ENCODE measurements at places on chromosomes 7 and 10.

GRCh38 chr10:123606006-123606405 is 60.1 kb upstream of the GPR26 start:
- DNase-seq = no peak

- peak; percentile 92 for DNase-seq
Measured at GRCh38 chr7:5557920-5558401, 134.3 kb upstream of the TNRC18 start.

DNA sequence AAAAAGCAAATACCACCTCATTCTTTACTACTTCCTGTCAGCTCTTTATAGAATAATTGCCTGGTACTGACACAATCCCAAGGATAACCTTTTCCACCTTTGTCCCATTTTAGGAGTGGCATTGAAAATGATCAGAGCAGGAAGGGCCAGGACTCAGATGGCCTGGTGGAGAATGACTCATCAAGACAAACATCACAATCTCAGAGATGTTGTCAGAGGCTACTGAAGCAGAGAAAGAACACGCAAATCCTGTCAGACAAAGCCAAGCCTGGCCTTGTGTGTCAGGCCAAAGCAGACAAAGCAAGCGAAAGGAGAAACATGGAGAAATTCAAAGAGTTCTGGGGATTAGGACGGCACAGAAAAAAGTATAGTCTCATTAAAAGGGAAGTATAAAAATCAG is 40.9 kb downstream of the NSUN6 start:
- no peak for DNase-seq

GRCh38 chr10:86681722-86682386 is 13.5 kb downstream of the LDB3 start:
- no peak for DNase-seq

GRCh38 chr10:129108994-129109393 is 358.0 kb upstream of the MGMT start:
- no peak for DNase-seq

DNA sequence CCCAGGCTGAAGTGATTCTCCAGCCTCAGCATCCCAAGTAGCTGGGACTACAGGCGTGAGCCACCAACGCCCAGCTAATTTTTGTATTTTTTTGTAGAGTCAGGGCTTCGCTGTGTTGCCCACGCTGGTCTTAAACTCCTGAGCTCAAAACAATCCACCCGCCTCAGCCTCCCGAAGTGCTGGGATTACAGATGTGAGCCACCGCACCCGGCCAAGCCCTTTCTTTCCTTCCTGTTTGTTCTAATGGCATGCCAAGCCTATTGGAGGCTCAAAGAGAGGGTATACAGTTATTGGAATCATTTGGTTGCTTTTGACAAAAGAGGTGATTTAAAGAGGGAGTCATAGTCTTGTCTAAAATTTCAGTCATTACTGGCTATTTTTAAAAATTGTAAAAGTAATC is 46.0 kb upstream of the TRIM8 start:
- no peak for DNase-seq

DNA sequence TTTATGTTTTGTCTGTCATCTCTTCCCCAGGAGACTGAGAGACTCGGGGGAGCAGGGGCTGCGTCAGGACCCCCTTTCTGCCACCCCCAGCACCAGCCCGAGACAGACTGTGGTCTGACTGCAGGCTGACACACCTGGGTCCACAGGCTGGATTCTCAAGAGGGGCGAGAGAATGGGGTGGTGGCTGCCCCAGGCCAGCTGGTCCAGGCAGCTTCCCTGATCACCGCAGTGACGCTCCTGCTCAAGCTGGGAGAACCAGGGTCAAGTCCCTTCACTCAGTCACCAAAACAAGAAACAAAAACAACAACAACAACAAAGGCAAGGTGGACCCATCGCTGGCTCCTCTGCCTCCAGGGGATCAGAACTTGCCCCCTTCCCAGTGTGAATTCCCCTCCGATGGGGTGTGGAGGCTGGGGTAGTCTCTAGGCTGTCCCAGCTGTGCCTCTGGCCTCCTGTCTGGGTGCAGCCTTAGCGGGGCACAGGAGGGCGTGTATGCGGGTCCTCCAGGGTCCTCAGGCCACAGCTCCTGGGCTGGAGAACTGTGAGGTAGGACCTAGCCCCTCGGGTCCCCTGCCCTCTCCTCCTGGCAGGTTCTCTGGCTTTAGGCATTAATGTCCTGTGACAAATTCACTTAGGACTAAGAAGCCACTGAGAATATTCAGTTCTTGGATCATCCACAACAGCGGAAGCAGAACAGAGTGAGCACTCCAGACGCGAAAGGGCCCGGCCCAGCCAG is 40.6 kb downstream of the PRKAG2 start:
- DNase-seq = no peak

DNA sequence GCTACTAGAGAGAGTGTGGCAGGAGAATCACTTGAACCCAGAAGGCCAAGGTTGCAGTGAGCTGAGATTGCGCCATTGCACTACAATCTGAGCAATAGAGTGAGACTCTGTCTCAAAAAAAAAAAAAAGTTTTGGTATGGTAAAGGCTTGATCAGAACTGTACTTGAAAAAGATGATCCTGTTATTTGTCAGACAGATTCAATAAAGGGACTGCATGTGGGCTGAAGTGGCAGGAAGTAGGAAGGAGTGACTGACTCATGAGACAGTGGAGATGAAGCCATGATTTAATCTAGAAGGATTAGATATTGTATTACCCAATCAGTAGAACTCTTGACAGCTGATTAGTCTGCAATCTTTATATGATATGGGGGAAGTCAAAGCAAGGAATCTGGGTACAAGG is 2.7 kb upstream of the TMEM254 start:
- DNase-seq = no peak

- no peak for DNase-seq
Measured at GRCh38 chr7:78420001-78420400, 621.4 kb downstream of the PHTF2 start.

GRCh38 chr7:179948-180694 is 12.2 kb upstream of the FAM20C start:
- no peak for DNase-seq

- no peak for DNase-seq
Measured at GRCh38 chr7:26022982-26023381, 129.0 kb upstream of the NFE2L3 start.

DNA sequence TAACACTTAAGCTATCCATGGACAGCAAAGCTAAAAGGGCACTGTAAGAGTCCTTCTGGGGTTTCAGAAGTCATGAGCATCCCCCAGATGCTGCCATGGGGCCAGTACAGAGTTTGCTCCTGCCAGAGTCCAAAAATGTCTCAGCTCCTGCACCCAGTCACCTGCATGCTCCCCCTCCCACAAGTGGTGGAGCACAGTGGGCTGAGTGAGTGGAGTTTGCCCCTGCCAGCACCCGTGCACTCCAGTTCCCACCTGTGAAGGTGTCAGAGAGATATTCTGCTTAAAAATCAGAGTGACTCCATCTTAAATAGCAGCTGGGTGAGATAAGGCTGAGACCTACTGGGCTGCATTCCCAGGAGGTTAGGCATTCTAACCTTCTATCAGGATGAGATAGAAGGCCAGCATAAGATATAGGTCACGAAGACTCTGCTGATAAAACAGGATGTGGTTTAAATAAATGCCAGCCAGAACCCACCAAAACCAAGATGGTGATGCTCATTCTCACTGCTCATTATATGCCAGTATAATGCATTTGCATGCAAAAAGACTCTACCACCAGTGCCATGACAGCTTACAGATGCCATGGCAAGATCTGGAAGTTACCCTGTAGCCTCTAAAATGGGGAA is 140.1 kb upstream of the ZNF92 start:
- DNase-seq = no peak
